RCC 7860 (cell line): ENCODE measurements at places on chromosomes 5 and 9.
A peak's percentile ranks its signal among the peaks of the same experiment; 100 is the strongest.

DNA sequence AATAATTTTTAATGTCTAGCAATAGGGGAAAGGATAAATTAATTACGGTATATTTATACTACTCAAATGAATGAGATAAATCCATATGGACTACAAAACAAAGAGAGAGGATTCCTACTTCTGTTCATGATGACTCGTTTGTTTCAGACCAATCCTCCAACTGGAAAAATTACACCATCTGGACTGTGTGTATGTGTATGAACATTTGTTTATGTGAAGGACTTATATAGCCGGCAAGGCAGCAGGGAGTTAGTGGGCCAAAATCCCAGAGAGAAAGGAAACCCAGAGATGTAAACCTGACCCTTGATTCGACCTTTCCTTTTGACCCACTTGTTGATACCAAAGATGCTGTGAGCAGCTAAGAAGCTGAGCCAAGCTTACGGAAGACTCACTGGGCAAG is 20.1 kb downstream of the PDE6A start:
- DNase-seq: no peak

DNA sequence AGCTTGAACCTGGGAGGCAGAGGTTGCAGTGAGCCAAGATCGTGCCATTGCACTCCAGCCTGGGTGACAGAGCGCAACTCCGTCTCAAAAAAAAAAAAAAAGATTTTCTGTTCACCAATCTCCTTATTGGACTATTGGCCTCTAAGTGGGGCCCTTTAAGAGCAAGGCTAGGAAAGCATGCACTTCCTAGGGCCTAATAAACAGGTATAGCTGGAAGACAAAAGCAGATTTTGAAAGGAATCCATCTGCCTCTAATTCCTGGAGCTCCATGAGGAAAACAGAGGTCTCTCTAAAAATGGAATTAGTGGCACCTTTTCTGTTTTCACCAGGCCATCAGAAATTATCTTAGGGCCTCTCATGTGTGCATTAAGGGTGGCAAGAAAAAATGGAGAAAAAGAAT is 70.0 kb downstream of the RGMB start:
- no peak for DNase-seq

- DNase-seq: no peak
These were observed 219.0 kb upstream of the CDH12 start for GRCh38 chr5:23072179-23072578.

GRCh38 chr5:56328753-56329560 is 95.8 kb upstream of the ANKRD55 start:
- peak; percentile 72 for DNase-seq

- no peak for DNase-seq
These were observed 305.0 kb downstream of the RAB3C start for GRCh38 chr5:58887721-58888409.

- DNase-seq: no peak
These were observed 34.3 kb downstream of the ITK start for GRCh38 chr5:157214861-157215513.

DNA sequence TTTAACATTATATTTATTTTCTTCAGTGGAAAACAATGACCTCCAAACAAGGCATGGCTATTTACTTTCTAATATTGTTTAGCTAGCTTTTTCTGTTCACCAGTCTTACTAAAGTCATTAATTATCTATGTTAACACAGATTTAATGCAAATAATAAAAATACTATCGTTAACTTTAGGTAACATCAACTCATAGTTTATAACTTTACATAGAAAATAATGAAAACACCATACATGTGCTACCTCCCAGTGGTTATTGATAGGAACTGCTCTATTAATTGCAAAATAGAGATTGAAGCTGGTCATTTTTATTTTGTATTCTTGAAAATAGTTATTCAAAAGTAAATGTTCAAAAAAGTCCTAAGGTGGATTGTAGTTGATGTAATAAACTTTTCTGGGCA is 78.3 kb upstream of the HCN1 start:
- DNase-seq: no peak

DNA sequence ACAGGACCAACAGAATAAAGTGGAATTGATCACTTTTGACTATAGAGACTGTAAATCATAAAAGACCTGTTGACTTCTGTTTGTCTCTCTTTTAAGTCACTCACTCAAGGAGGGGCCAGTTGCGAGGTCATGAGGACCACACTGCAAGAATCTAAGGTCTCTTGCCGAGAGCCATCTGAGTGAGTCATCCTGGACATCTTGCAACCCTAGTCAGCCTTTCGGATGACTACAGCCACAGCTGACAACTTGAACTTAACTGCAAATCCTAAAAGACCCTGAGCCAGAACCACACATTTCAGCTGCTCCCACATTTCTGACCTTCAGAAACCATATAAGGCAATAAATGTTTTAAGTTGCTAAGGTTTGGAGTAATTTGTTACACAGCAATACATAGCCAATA is 129.7 kb upstream of the RAD23B start:
- DNase-seq: peak; percentile 27

- DNase-seq: no peak
These were observed 67.2 kb upstream of the IER5L start for GRCh38 chr9:129245276-129245675.

DNA sequence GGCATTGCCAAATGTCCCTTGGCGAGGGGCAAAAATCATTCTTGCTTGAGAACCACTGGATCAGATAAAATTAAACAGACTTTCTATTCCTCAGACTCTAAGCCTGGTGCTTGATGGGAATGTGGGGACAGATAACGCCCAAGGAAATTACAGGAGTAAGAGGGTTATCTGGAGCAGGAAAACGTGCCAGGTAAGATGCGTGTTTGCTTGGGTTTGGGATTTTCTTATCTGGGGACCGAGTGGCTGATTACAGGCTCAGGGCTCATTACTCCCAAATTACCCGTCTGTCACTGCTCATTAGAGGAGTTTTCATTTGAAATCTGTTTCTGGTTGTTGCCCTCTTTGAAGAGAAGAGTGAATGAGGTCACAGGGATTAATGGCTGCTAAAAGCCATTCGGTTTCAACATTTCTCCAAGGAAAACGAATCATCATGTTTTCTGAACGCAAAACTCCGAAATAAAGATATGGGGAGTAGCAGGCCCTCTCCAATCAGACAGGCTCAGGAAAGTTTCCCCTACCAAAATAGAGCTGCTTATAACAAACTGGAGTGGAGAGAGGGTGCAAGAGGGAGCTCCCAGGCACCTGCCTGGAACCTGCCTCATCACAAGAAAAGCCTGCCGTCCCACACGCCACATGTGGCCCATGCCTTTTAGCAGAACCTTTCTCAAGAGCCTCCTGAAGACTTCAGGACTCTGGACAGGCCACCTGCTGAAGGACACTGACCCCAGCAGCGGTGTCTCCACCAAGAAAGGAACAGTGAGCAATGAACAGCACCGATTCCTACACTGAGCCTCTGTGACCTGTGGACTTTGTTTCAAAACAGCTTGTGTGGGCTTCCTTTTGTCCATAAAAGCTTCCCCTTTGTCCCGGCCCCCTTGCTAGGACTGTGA is 136.4 kb downstream of the ICE1 start:
- no peak for DNase-seq

DNA sequence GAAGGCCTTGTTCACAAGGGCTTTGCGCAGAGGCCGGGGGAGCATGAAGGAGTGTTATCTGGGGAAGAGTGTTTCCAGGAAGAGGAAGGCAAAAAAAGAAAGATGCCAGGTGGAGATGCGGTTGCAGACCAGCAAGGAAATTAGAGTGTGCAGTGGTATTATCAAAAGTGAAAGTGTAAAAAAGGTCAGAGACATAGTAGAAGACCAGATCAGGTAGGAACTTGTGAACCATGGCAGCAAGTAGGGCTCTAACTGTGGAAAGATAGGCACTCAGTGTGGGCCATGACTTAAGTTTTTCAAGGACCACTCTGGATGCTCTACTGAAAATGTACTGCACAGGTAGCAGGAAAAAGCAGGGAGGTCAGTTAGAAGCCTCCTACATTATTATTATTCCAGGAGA is 90.1 kb upstream of the SPOCK1 start:
- DNase-seq: no peak

DNA sequence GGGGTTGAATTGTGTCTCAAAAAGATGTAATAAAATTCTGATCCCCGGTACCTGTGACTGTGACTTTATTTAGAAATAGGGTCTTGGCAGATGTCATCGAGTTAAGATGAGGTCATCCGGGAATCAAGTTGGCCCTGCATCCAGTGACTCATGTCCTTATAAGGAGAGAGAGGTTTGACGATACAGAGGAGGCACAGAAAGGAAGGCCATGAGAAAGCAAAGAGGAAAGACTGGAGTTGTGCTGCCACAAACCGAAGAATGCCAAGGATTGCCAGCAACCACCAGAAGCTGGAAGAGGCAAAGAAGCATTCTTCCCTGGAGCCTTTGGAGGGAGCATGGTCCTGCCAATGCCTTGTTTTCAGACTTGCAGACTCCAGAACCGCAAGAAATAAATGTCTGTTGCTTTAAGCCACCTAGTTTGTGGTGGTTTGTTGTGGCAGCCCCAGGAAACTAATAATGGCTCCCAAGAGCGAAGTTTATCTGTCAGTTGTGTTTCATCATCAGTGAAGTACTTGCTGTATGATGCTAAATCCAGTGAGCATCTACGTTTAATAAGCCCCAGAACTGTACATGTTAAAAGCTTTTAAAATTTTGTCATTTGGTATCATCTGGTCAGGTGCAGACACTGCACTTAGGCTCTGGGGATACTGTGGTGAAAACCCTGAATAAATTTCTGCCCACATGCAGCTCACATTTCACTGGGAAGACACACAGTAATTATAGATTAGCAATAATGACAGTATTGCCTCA is 114.8 kb downstream of the TLE4 start:
- DNase-seq: peak; percentile 89

DNA sequence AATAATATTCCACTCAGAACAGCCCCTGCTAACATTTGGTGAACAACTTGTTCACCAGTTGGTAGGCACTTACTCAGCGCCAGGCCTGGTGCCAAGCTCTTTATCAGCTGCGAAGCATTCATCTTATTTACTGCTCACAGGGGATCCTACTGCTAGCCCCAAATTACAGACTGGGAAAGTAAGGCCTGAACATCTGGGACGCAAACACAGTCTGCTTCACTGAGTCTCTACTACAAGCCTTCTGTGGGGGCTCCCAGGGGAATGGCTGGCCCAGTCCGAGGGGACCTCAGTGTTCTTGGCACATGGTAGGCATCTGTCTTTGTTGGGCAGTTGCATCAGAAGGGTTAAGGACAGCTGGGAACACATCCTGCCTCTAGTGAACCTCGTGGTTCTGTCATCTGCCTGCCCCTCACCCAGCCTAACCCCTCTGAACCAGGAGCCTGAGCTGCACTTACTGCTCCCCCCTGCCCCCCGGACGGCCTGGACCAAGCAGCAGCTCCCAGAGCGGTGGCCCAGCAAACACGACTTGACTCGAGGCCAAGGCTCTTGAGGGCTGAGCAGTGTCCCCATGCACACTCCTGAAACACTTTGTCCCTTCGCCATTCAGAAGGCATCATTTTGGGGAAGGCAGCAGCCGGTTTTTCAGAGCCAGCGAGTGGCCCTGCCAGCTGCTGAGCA is at the start of gene PHYHD1:
TSS of gene PHYHD1 (plus strand) at position 602 of the 678 bp plus-strand sequence. CDS start 1,342 bp downstream, outside the sequence.
- no peak for DNase-seq

DNA sequence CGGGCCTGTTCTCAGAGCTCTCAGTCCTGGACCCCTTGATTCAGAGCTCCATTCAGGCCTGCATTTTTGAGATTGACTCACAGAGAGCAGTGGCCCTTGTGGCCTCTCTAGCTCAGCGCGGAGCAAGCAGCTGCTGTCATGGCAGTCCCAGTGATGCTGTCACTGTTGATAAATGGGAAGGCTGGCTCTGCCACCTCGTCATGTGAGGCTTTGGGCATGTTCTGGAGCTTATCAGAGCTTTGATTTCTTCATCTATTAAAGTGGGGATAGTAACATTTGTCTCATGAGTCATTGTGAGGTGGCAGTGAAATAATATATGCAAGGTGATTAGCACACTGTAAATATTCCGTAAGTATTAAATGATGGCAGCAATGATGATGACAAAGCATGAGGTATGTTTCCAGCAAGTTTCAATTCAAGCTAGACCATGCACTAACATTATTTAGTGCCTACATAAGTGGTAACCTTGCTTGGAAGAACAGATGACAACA is 126.4 kb upstream of the CXCL14 start:
- no peak for DNase-seq

DNA sequence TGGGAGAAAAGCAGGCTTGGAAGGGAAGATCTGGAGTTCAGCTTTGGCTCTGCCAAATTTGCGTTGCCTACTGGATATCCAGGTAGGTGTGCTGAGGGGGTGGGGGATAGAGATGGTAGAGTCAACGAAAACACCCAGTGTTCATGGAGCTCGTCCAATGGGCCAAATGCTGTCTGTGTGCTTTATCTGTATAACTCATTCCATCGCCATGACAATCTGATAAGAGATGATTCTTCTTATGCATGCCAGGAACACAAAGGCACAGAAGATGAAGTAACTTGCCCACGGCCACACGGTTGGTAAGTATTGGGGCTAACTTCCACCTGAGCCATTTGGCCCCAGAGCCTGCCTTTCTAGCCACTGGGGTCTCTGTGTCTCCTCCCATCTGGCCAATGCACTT is 53.2 kb downstream of the BOD1 start:
- no peak for DNase-seq

GRCh38 chr5:135371622-135372232 is 27.3 kb downstream of the MACROH2A1 start:
- peak; percentile 26 for DNase-seq
